SJSA1 (cell line): ENCODE measurements at places on chromosomes 3 and 15.

GRCh38 chr3:52326976-52327375, 10.9 kb downstream of the DNAH1 start:
- no peak for DNase-seq

DNA sequence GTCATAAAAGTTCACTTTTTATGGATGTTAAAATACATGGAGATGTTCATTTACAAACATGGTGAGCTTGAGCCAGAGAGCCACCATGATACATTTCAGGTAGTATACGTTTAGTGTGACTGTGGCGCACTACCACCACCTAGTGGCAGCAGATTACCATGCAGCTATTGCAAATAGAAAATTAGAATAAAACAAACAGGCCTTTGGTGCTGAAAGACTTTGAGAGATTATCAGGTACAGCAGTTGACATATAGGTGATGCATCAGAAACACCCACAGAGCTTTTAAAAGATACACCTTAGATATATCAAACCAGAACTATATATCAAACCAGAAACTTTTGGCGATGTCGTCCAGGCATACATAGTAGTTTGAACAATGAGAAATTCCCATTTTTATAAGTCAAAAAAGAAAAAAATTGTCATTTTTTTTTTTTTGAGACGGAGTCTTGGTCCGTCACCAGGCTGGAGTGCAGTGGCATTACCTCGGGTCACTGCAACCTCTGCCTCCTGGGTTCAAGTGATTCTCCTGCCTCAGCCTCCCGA, 42.0 kb upstream of the ICE2 start:
- DNase-seq, result peak; percentile 48

DNA sequence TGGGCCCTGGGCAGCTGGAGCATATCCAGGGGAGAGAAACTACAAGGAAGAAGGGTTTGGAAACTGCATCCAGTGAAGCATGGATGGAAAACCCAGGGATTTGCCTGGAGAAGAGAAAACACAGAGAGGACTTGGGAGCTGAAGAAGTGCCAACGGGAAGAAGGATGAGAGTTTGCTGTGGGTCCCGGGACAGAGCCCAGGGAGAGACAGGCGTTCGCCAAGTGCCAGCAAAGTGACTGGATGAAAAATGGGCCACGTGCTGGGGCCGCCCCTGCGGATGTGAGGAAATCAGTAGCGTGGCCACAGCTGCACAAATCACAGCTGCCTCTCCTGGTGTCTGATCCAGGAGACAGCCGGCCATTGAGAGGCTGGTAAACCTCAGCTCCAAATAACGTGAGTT, 70.4 kb downstream of the HES1 start:
- DNase-seq, result no peak

GRCh38 chr3:143975554-143976152, 4.0 kb downstream of the DIPK2A start:
- DNase-seq, result no peak

DNA sequence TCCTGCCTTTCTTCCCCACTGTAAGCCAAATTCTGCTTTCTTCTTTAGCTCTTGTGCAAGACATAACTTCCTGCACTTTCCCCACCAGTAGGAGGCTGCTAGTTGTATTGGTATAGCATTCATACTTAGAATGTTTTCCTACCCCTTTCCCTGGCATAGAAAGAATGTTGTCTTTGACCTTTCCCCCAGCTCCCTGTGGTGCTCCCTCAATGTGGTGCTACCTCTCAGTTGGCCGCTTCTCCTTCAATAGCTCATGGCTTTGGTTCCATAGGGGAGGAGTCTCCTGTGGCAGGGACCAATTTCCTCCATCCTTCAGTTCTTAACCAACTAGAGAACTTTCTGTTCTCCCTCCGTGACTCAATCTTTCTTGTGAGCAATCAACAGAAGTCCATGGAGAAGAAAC, 67.5 kb upstream of the AKAP13 start:
- peak; percentile 13 for DNase-seq

GRCh38 chr3:127608362-127608718, 10.1 kb downstream of the MCM2 start:
- no peak for DNase-seq

DNA sequence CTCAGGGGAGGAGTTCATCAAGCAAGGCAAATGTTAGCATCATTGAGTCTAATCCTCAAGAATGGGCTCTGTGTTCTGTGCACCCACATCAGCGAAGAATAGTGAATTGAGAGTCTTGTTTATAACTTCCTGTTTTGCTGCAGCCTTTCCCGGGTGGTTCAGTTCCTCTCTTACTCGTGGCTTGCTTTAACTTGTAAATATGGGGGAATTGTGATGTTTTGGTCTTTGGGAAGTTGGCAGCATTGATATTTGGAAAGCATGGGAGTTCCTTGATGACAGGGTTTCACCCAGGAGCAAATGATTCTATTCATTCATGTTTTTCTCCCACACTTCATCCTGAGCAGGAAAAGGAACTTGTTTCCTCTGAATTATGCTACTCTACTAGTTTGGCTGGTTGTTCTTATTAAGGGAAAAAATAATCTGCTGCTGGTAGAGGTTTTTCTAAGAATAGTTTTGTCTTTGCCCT, 40.4 kb downstream of the GPD1L start:
- DNase-seq, result no peak

- no peak for DNase-seq
Observed at GRCh38 chr3:126019683-126020082, 50.7 kb downstream of the ROPN1B start.

DNA sequence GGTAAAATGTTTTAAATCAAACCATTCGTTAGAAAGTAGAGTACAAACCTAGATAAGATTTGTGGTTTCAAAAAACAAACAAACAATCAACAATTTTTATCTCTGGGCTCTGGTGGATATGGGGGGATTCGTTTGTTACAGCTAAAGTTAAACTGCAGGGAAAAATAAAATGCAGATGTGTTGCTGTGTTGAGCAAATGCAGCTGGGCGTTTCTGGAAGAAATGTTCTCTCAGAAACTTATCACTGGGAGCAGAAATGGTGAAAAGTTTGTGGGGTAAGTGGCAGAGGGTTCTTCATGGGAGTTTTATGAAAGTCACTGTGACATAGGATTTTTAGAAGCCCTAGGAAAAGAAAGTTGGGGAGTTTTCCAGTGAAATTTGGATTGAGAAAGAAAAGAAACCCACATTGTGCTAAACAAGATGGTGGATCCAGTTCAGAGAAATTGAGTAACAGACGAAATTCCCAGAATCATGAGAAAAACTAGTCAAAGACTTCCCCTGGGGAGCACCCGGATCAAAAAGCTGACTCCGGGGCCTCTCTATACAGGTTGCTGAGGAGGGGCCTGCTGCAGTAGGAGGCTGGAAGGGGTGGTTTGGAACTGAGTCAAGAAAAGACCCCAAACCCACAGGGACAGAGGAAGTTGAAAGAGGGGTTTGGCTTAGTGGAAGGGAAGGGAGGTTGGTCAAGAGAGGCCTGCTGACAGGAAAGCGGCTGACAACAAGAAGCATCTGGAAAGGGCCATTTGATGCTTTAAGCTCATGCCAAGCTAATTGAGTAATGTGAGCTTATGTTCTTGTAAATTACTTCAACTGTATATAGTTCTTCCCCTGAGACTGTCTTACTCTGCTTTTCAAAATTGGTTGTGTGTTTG, 108.7 kb downstream of the RARB start:
- DNase-seq, result no peak

DNA sequence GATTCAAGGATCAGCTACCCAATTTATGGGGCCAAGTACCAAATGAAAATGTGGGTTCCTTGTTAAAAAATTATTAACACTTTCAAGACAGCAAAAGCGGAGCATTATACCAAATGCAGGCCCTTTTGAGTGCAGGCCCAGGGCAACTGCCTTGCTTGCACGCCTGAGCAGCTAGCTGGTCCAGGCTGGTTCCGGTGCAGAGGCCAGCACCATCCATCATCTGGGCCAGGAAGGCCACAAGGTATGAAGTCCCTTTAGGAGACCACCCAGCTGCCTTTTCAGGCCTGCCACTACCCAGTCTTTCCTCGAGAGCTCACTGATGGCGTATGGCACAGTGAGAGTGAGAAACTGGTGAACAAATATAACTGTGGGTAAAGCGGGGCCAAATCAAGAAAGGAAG, 13.0 kb downstream of the ANAPC13 start:
- no peak for DNase-seq

- DNase-seq, result no peak
Observed at GRCh38 chr3:190307164-190307545, 15.1 kb downstream of the CLDN1 start.

DNA sequence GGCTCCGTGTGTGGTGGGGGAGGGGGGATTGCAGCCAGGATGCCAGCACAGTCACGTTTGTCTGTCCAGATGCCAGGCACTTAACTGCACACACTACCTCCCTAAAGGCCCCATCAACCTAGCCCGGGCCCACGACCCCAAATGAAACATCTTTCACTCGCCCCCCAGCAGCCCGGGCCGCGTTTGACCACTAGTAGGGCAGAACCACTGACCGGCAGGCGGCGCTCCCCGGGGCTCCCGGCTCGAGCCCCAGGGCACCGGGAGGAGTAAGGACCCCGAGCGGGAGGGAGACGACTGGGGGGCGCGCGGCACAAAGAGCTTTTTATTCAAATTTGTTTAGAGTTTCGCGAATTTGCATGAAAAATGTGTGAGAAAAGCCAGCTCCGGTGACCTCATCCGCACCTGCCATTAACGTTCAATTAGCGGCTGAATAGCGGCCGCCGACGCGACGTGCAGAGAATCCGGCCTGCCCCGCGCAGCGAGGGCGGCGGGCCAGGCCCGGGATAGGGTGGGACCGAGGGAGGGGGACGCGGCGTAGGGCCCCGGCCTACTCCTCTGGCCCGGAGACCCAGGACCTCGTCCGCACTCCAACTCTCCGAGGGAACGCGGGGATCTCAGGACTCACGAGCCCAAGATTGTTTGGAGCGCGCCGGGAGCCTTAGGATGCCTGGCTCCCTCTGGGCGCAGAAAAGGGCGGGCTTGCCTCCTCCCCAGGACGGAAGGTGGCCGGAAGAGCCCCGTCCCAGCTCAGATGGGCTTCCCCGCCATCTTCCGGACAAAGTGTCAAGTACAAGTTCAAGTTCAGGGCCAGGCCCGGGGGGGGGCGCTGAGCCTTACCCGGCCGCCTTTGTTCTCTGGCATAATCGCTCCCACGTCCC, 64.9 kb upstream of the POLG start:
- peak; percentile 59 for DNase-seq

DNA sequence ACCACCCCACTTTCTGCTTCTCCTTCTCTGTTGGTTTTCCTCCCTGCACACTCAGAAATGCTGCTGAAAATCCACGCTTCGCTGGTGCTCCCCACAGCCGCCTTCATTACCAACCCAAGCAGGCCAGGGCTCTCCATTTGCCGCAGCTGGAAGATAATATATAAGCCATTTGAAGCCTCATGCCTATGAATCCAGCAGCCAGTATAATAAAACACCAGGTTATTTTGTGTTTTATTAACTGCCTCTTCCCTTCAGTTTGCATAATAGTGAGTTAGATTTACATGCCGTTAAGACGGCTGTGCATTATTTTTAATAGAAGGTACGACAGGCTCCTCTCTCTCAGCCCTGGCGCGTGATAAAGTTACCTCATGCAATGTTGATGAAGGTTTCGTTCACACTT, 86.6 kb downstream of the TOP2B start:
- no peak for DNase-seq

- no peak for DNase-seq
Observed at GRCh38 chr15:43253431-43254403, 13.0 kb downstream of the TGM5 start.

DNA sequence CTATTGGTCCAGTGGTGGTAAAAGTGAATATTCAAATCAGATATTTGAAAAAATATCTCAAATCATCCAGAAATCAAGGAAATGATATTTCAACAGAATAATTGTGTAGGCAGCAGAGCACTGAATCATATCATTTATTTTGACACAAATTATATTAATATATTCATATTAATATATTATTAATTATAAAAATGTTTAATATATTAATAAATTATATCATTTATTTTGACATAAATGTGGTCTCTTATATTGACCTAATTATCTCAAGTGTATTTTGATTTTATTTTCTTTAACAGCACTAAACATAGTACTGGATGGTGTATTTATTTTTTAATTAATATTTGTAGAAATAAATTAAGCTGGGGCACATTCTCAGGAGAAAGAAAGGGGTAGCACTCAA, 257.7 kb upstream of the THBS1 start:
- DNase-seq, result no peak

DNA sequence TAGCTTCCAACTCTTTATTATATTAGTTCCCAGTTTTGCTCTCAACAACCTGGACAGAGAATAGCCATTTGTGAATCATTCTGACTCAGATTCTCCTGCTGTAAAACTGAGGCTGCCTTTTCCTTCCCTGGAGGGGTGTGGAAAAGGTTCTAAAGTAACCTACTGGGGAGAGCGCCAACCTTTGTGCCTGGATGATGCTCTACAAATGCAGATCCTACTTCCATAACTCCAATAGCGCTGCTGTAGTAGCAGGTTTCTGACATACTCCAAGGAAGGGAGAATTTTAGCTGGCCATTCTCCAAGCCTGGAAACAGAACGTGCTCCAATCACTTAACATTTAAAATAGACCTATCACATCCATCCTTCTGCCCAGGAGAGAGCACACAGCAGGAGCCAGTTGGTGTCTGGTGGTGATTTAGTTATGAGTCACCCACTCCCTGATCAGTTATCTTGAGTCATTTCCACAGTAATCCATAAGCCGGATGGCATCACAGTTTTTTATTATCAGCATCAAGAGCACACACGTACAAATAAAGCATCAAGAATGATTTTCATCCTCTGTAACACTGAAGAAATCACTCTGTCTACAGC, 38.3 kb downstream of the MYH15 start:
- DNase-seq, result no peak

GRCh38 chr15:62624547-62625378, 417.8 kb upstream of the TPM1 start:
- no peak for DNase-seq

- no peak for DNase-seq
Observed at GRCh38 chr3:139577346-139577745, 37.8 kb upstream of the RBP1 start.

DNA sequence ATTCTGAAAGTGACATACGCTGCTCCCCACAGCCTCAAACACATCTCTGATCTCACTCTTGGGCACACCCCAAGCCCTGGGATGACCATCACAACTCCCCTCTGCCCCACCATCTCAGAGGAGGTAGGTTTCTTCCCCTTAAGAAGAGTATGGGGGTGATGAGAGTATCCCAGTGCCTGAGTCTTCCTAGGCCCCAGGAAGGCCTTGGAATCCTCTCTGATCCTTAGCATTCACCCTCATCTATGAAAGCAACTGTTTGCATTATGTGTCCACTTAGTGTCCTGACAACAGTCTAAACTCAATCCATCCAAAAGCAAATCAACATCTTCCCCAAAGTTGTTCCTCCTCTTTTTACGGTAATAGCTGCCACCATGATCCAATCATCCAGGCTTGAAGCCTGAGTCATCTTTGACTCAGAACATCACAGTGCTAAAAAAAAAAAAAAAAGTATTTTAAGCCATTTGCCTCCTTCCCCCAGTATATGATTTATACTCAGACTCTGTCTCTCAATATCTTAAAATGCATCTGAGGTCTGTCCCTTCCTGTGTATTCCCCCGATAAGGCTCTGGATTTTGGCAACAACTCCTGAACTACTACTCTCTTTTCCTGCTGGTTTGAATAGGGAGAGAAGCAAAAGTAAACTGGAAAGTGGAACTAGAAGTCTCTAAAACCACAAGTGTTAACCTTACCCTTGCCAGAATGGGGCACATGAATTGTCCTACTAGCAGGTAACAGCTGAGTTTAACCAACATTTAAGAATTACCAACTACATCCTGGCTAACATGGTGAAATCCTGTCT, 22.5 kb downstream of the POPDC2 start:
- peak; percentile 76 for DNase-seq
